ENCODE measurements at places on chromosomes 12 and 14. TPM values are rescaled to one million over a fixed set of nuclear protein-coding genes. Genes with fewer than 3 reads are reported as not detected.

DNA sequence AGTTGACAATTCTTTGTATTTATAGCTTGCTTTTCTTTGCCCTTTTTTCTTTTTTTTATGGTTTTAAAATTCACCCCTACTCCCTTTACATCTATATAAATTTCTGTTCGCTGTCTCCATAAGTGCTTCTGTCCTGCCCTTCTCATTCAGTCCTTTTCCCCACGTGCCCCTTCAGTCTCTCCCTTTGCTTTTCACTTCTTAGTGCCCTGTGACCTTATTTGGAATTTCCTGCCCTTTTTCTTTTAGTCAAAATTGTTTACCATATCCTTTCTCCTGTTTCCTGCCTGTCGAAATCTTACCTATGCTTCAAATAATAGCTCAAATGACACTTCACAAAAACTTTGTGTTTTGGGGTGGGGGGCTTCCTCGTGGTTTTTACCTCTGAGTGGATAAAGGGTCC is 6.0 kb downstream of the TMX1 start:
- peaks cover 7% of the 10 kb centered on the region for H3K36me3 ChIP-seq
- DNase-seq, result no peak
- no peak overlapping the region for H3K27ac ChIP-seq
- H3K4me3 ChIP-seq, result no peak overlapping the region
- no peaks in the 10 kb centered on the region for H3K4me1 ChIP-seq

AKAP5 gene
- total RNA-seq, result 1.7 TPM

GRCh38 chr14:30756594-30756993 is 117.8 kb upstream of the COCH start:
- no peak overlapping the region for H3K4me3 ChIP-seq
- peaks cover 49% of the 10 kb centered on the region for H3K27me3 ChIP-seq
- no peak for DNase-seq
- no peak overlapping the region for H3K27ac ChIP-seq

DNA sequence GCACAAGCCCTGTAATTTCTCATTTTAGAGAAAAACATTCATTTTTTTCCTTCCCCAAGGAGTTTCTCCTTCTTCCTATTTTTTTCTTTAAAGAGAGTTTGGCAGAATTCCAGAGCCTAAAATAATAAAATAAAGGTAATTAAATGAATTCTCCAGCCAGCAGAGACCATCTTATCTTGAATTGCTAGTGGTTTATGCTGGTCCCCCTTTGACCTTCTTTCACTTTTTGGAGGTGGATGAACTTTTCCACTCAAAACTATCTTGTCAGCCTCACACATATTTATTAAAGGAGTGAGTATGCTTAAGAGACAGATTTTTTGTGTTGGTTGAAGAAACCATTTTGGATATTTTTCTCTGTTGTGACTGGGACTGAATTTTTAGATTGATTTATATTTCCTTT is 47.6 kb downstream of the ADIPOR2 start:
- H3K27me3 ChIP-seq, result no peaks in the 10 kb centered on the region
- H3K4me1 ChIP-seq, result peaks cover 28% of the 10 kb centered on the region
- no peak for DNase-seq
- H3K4me3 ChIP-seq, result no peak overlapping the region
- no peaks in the 10 kb centered on the region for H3K36me3 ChIP-seq

- no peak overlapping the region for H3K4me3 ChIP-seq
- DNase-seq, result no peak
- H3K27ac ChIP-seq, result no peak overlapping the region
- no peaks in the 10 kb centered on the region for H3K4me1 ChIP-seq
These were observed 172.7 kb downstream of the ETNK1 start for GRCh38 chr12:22797701-22798100.

GRCh38 chr14:100585448-100586152 is 1.6 kb downstream of the BEGAIN start:
- H3K4me1 ChIP-seq, result no peaks in the 10 kb centered on the region
- H3K27me3 ChIP-seq, result peaks cover 56% of the 10 kb centered on the region
- no peak overlapping the region for H3K27ac ChIP-seq
- H3K36me3 ChIP-seq, result no peaks in the 10 kb centered on the region
- H3K4me3 ChIP-seq, result peak overlapping the region; percentile 50

GRCh38 chr12:65464930-65465329 is 186.4 kb downstream of the MSRB3 start:
- DNase-seq, result no peak
- H3K4me3 ChIP-seq, result no peak overlapping the region
- no peaks in the 10 kb centered on the region for H3K36me3 ChIP-seq

DNA sequence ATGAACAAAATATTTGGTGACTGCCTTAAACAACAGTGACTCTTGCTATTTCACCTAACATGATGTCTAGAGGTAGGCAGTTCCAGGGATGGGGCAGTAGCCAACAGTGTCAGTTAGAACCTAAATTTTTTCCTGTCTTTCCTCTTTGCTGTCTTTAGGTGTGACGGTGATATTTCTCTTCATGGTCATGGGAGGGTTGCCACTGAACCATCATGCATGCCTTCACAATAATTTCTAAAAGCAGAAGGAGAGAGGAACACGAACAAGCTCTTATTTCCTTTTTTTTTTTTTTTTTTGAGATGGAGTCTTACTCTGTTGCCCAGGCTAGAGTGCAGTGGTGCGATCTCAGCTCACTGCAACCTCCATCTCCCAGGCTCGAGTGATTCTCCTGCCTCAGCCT is 2.4 kb downstream of the CCDC63 start:
- H3K4me3 ChIP-seq, result no peak overlapping the region
- no peak for DNase-seq
- H3K27ac ChIP-seq, result no peak overlapping the region

DNA sequence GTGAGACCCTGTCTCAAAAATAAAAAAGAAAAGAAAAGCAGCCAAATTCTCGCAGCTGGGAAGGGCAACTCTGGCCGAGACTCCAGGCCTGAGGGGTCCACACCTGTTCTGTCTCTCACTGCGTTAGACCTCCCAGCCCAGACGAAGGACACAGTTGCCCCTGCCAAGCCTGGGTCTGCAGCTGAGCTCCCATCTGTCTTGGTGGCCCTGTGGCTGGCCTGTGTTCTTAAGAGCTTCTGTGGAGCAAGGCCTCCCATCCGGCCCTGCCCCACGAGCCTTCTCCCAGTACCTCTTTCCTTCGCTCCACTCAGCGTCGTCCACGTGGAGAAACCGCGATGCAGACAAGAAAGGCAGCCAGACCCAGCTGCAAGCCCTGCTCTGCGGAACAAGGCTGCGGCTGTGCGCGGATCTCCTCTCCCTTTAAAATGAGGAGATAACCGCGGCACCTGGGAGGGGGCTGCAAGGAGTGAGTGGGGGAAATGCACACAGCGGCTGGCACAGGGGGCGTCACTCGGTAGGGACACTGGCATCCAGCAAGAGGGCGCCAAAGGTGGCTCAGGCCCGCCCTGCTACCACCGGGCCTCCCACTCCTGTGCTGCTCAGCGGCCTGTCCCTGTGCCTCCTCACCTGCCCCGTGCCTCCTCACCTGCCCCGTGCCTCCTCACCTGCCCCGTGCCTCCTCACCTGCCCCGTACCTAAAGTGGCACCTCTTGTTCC is 42.4 kb downstream of the LRRC74A start:
- DNase-seq, result no peak
- no peak overlapping the region for H3K27ac ChIP-seq
- peaks cover 55% of the 10 kb centered on the region for H3K27me3 ChIP-seq
- H3K36me3 ChIP-seq, result no peaks in the 10 kb centered on the region

DNA sequence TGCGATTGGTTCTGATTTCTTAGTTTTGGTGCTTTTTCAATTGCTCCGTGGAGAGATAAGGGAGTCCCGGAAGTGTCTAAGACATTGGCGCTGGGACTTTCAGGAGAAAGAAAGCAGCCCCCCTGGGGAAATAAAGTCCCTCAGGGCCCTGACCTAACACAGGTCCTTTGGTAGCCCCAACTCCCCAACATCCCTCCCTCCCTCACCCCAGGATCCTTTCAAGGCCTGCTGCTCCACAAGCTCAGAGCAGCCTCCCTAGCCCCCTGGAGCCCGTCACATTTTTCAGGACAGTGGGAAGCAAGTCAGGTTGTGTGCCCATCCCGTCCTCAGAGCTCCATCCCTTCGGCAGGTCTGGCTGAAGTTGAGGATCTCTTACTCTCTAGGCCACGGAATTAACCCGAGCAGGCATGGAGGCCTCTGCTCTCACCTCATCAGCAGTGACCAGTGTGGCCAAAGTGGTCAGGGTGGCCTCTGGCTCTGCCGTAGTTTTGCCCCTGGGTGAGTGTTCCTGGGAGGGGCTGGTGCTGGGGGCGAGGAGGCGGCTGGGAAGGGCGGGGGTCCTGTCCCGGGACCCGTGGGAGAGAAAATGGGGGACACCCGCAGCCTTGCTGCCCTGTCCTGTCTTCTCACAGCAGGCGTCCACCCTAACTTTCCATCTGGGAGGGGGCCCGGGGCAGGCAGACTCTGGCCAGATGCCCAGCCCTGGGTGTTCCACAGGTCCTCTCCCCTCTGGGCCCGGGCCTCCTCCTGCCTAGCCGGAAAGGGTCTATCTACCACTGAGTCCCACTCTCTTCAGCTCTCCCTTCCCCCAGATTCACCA is 950 bp downstream of the IFI27 start:
- no peak for DNase-seq
- peaks cover 44% of the 10 kb centered on the region for H3K4me1 ChIP-seq
- H3K27me3 ChIP-seq, result peaks cover 19% of the 10 kb centered on the region
- H3K4me3 ChIP-seq, result peak overlapping the region; percentile 63

SMCO2 gene
- 2.5 TPM for total RNA-seq

C12orf50 gene
- 0.33 TPM for total RNA-seq

DNA sequence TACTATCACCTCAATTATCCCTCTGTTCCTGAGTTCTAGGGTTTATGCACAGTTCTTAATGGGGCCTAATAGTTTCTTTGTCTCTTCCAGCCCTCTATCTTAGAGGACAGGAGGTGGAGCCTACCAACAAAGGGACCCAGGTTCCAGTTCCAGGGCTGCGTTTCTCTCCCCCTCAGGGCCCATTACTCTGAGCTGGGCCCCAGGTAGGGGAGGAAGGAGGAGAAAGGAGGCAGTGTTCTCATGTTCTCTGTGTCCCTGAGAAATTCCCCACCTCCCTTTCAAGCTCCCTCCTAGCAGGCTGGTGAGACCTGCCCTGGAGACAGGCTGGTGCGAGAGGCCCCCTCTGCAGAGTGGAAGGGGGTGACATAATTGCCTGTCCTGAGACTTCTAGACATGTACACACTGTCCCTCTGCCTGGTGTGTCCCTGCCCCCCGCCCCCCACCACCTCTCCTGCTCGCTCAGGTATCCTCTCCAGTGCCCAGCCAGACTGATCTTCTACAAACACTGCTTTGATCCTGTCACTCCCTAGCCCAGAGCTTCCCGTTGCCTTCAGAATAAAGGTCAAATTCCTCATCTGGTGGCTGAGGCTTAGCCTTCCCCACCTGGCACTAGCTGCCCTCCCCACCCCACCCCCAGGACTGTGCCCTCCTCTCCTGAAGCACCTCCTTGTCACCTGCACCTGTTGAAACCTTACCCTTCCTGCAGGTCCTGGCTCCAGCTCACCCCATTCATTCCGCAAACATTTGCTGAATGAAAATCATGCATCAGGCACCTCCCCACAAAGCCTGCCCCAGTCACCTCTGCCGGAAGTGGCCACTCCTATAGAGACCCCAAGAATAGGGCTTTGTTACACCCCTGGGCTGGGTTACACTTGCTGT is 21.1 kb upstream of the KRT8 start:
- no peaks in the 10 kb centered on the region for H3K27me3 ChIP-seq
- H3K4me1 ChIP-seq, result peaks cover 62% of the 10 kb centered on the region
- H3K4me3 ChIP-seq, result peak overlapping the region; percentile 48
- peaks cover 43% of the 10 kb centered on the region for H3K36me3 ChIP-seq

GRCh38 chr12:105748806-105749600 is 389.8 kb downstream of the NUAK1 start:
- no peaks in the 10 kb centered on the region for H3K4me1 ChIP-seq
- H3K4me3 ChIP-seq, result no peak overlapping the region
- peaks cover 36% of the 10 kb centered on the region for H3K27me3 ChIP-seq
- DNase-seq, result no peak

- DNase-seq, result no peak
- no peaks in the 10 kb centered on the region for H3K27me3 ChIP-seq
- no peaks in the 10 kb centered on the region for H3K36me3 ChIP-seq
- H3K4me3 ChIP-seq, result no peak overlapping the region
- no peaks in the 10 kb centered on the region for H3K4me1 ChIP-seq
- no peak overlapping the region for H3K27ac ChIP-seq
These were observed 23.3 kb upstream of the MYF6 start for GRCh38 chr12:80684077-80684495.

SIX1 gene
- total RNA-seq, result 6.7 TPM

GRCh38 chr14:94157197-94157596 is 16.9 kb upstream of the PPP4R4 start:
- no peak overlapping the region for H3K27ac ChIP-seq
- H3K4me3 ChIP-seq, result no peak overlapping the region
- no peaks in the 10 kb centered on the region for H3K4me1 ChIP-seq
- peaks cover 49% of the 10 kb centered on the region for H3K27me3 ChIP-seq

MYF6 gene
- total RNA-seq, result not detected

KNTC1 gene
- total RNA-seq, result 97.8 TPM

DNA sequence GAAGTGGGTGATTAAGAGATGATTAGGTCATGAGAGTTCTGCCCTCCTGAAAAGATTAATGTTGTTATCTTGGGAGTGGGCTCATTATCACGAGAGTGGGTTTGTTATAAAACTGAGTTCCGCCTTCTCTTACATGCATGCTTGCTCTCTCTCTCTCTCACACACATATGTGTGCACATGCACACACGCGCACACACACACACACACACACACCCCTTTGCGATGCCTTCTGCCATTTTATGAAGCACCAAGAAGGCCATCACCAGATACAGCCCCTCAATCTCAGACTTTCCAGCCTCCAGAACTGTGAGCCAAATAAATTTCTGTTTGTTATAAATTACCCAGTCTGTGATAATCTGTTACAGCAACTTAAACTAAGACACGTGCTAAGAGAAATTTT is 5.7 kb upstream of the SLC41A2 start:
- DNase-seq, result no peak
- H3K27me3 ChIP-seq, result peaks cover 9% of the 10 kb centered on the region
- peaks cover 16% of the 10 kb centered on the region for H3K4me1 ChIP-seq
- no peak overlapping the region for H3K4me3 ChIP-seq
- no peak overlapping the region for H3K27ac ChIP-seq

DNA sequence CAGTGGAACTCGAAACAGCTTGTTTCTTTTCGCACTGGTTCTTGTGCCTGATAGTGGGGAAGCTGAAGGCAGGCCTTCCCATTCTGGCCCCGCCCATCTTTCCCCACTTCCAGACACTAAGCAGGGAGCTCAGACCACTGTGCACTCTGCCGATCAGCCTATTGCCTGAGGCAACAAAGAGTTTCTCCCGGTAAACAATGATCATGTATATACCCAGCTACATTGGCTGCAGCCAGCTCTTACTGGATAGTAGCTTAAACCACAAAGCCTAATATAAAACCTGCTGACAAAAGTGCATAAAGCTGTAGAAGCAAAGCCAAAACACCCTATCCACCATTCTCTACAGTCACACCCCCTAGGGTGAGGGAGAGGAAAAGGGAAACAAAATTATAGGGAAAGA is 24.7 kb upstream of the GLIPR1 start:
- no peak for DNase-seq
- H3K4me1 ChIP-seq, result peaks cover 53% of the 10 kb centered on the region
- no peak overlapping the region for H3K4me3 ChIP-seq
- H3K36me3 ChIP-seq, result peaks cover 10% of the 10 kb centered on the region

DNA sequence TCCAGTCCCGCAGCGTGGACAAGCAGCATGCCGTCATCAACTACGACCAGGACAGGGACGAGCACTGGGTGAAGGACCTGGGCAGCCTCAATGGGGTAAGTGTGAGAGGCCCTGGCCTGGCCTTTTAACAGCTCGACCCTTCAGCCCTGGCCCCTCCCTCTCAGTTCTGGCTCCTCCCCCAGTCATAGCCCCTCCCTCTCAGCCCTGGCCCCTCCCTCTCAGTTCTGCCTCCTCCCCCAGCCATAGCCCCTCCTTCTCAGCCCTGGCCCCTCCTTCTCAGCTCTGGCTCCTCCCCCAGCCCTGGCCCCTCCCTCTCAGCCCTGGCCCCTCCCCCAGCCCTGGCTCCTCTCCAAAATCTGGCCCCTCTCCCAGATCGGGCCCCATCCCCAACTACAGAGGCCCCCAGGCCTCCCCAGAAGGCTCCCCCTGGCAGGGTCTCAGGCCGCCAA is 11.2 kb downstream of the CEP170B start:
- peak; percentile 30 for DNase-seq
- peaks cover 22% of the 10 kb centered on the region for H3K4me1 ChIP-seq
- peaks cover 38% of the 10 kb centered on the region for H3K36me3 ChIP-seq

All from Calu3 (cell line).